H54 (cell line): ENCODE measurements at places on chromosomes 4 and X.

- no peak for DNase-seq
These were observed 14.8 kb upstream of the PABPC4L start for GRCh38 chr4:134216411-134216810.

- no peak for DNase-seq
These were observed 3.7 kb upstream of the IRAK1 start for GRCh38 chrX:154023276-154024000.

DNA sequence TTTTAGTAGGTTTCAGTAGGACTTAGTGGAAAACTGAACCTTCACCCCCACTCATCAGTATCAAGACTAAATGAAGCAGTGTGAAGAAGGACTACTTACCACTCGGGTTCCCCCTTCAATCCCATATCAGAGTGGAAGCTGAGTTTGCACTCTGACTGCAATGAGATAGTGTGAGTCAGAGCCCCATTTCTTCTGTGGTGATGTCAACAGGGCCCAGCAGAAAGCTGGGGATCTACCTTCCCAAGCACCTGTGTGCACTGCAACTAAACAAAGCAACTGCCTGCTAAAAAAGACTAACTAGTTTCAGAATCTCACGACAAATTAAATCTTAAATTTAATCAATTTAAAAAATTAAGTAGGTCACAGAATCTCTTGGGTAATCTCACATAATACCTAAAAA is 1837.0 kb upstream of the PCDH7 start:
- no peak for DNase-seq

DNA sequence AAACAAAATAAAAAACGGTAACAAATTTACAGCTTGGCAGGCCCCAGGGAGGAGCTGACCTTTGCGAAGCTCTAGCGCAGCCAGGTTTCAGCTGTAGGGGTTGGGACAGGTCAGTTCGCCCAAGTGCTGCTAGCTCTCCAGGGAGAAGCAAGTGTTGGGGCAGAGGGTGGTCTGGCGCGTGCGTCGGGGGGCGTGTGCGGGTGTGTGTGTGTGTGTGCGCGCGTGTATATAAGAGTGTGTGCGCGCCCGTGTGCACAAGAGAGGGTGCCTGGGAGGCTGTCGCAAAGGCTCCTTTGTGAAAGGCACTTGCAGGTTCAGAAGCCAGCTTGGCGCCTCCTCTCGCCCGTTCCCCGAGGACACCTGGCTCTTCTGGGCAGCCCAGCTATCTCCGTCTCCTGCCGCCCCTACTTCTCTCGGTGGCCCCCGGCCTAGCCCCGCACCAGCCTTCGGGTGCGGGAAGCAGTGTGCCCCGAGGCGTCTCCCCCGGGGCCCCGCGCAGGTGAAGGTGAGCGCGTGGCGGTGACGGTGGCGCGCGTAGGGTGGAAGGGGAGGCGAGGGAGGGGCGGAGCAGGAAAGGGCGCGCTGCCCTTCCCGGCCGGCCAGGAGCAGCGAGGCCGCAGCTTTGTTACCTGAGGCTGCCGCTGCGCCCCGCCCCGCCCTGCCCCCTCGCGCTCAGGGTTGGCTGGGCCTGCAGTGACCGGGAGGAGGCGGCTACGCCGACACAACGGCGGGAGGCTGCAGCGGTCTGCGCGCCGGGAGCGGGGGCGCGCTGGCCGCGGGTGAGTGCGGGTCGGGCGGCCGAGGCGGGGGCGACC is at the start of gene FHDC1:
Gene FHDC1, plus strand, starts transcription at position 693 of the 815 bp plus-strand sequence. CDS start 6,735 bp downstream, outside the sequence.
- peak; percentile 55 for DNase-seq
